ENCODE measurements at places on chromosomes 7 and 10.

DNA sequence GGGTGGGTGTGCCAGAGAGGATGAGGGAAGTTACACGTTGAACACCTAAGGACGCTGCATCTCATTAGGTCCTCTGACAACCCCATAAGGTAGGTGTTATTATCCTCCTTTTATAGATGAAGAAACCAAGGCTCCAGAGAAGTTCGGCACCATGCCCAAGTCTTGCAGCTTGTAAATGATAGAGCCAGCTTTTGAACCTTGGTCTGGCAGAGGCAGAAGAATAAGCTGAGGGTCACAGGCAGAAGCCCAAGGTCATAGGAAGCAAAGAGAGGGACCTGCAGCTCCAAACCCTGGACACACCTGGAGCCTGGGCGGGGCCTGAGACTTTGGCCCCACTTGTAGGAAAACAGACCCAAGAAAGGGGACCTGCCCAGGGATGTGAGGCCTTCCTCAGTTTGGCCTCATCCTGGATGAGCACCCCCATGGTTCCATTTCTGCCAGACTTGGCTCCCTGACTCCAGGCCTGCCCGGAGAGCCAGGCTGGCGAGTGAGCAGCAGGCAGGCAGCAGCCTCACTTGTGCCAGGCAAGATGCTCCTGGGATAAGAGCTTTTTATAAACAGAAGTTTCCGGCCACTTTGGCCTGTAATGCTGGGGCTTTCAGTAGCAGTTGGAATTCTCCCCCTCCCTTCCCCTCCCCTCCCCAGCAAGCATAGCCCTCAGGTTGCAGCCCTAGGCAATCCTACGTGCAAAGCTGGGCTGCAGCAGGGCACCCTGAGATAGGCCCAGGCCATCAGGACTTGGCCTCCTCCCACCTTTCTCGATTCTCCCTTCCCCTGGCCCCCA lies 2.4 kb downstream of the KCNH2 start:
- DNase-seq: no peak

DNA sequence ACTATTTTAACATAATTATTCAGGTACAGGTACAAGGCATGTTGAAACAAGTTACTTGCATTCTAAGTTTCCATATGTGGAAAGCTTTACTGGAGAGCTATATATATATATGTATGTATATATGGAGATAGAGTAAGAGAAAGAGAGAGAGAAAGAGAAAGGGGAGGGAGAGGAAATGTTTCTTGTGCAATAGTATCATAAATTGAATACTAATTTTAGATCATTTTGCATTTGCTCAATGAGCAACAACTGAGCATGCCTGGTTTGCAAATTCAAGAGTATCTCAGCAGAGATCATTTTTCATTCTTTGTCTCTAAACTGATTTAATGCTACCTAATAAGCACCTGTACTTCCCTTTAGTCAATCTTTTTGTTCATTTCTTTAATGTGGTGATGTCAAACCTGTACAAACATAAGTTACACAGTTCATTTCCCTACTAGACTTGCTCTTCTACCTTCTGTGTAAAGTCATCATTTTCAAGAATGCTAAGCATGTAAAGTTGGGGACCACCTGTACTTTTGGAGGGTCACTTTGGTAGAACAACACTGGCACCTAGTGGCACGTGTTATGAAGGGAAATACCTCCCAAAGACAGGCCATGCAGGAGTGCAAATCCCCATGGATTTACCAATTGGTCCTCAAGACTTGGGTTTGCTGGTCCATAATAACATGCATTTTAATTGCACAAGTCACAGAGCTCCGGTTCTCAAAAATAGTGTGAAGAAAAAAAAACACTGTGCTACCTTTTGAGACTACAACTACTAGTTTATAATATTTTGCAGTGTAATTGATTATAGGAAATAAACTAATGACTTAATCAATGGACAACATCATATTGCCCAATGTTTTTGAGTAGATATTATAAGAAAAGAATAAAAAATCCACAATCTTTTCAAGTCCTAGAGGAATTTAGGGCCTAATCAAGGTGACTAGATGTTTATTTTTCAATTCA lies 431.2 kb upstream of the IGFBP3 start:
- DNase-seq: no peak

DNA sequence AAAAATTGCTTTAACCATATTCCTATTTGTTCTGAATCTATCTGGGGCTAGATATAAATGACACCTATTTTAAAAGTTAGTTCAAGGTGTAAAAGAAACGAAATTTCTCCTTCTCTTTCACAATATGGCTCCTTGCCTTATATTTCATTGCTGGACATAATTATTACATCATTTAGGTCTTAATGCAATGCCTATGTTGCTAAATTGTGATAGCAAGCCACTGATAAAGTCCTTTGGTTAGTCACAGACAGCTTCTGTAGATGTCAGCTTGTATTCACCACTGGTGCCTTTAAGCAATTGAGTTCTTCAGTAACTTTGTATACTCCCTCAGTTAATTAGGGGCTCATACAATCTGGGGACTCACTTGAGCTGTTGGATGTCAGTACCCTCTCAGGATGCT lies 1236.6 kb downstream of the GATA3 start:
- no peak for DNase-seq

DNA sequence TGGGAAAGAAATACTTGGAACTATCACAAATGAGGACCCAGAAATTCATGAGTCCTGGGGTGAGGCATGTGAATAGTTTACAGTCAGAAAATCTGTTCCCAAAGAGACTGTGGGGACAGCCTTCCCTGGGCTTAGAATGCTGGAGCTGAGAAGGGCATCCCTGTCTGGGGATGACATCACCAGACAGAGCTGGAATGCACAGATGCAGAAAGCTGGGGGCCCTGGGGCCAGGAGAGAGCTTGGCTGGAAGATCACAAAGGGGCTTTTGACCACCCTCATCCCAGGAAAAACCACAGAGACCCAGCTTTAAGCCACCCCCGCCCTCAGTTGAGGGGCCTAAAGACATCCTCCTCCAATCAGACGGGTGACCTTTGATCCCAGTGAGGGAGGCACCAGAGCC lies 264.5 kb downstream of the PLXNA4 start:
- DNase-seq: no peak

GRCh38 chr10:77004917-77005564 lies 632.6 kb downstream of the KCNMA1 start:
- no peak for DNase-seq

DNA sequence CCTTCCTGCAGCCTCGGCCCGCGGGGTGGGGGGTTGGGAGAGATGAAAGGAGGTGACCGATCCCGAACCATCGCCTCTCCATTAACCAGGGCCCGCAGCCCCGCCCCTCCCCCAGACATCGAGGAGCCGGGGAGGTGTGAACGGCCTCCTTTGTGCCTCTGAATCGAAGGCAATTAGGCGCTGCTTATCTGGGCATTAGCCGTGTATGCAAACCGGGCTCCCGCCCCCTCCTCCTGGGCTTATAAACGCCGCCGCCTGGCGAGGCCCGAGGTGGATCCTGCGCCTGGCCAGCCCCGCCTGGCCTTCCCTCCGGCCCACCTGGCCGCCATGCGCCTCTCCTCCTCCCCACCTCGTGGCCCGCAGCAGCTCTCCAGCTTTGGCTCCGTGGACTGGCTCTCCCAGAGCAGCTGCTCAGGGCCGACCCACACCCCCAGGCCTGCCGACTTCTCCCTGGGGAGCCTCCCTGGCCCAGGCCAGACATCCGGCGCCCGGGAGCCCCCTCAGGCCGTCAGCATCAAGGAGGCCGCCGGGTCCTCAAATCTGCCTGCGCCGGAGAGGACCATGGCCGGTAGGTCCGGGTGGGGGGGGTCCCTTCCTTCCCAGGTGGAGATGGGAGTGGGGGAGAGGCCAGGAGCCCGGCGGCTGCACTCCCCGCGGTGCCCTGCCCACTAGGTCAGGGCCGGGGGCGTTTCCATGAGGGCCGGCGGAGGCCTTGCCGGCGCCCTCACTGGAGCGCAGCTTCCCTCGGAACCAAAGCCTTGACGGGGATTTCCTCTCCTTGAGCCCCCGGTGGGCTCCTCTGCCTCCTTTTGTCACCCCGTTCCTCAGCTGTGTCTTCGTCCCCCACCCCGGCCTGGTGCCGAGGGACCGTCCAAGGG lies at the start of gene VENTX:
VENTX (plus strand) TSS at position 268 of the 878 bp plus-strand sequence; CDS start at position 328, 60 bp downstream.
- no peak for DNase-seq

GRCh38 chr7:42956062-42956461 lies 23.9 kb downstream of the MRPL32 start:
- no peak for DNase-seq

DNA sequence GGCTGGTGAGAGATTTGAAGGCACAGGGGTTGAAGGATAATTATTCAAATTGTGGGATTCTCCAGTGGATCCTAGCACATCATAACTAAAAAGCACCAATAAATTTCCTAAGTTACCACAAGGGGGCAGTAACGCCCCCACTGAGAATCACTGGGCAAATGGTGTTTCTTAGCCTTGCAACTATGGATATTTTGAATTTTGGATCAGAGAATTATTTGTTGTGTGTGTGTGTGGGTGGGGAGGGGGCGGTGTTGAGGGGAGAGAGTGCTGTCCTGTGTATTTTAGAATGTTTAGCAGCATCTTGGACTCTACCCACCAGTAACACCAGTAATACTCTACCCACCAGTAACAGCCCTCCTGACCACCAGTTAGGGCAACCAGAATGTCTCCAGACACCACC lies 63.3 kb upstream of the PRKG1 start:
- no peak for DNase-seq

- no peak for DNase-seq
These were observed 5.7 kb upstream of the HOXA13 start for GRCh38 chr7:27205325-27206280.

DNA sequence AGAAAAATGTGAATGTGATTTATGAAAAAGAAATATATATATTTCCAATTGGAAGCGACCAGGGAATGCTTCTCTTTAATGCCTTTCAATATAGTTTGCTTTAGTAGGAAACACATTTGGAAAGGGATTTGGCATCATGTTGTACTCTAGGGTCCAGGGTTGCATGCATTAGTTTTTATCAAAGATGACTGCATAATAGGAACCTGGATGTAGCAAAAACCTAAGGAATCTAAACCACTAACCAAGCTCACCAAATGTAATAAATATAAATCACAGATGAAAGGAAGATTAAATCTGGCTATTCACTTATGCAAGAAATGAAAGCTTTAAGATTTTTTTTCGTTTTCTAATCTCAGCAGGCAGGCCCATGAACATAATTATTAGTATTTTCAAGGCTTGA lies 120.0 kb downstream of the ATXN7L1 start:
- DNase-seq: no peak

DNA sequence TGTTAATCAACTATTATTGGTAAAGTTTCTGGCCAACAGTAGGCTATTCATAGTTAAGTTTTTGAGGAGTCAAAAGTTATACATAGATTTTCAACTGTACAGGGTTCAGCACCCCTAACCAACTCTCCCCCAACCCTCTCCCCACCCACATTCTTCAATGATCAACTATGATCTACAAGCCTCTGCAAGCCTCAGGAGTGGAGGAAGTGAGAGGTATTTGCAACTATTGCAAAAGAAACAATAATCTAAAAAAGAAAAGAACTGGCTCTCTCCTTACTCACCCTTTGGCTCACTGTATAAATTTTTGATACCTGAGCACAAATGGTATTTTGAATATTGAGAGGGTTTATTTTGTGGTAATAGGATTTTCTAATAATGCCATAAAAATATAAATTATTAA lies 179.8 kb downstream of the IPMK start:
- DNase-seq: no peak

GRCh38 chr10:36057180-36057579 lies 415.1 kb upstream of the FZD8 start:
- DNase-seq: no peak

GRCh38 chr7:45074528-45075354 lies 14.0 kb downstream of the NACAD start:
- no peak for DNase-seq

GRCh38 chr10:29246449-29246848 lies 42.4 kb upstream of the LYZL1 start:
- no peak for DNase-seq

GRCh38 chr10:120508966-120509365 lies 51.9 kb downstream of the PLPP4 start:
- no peak for DNase-seq

DNA sequence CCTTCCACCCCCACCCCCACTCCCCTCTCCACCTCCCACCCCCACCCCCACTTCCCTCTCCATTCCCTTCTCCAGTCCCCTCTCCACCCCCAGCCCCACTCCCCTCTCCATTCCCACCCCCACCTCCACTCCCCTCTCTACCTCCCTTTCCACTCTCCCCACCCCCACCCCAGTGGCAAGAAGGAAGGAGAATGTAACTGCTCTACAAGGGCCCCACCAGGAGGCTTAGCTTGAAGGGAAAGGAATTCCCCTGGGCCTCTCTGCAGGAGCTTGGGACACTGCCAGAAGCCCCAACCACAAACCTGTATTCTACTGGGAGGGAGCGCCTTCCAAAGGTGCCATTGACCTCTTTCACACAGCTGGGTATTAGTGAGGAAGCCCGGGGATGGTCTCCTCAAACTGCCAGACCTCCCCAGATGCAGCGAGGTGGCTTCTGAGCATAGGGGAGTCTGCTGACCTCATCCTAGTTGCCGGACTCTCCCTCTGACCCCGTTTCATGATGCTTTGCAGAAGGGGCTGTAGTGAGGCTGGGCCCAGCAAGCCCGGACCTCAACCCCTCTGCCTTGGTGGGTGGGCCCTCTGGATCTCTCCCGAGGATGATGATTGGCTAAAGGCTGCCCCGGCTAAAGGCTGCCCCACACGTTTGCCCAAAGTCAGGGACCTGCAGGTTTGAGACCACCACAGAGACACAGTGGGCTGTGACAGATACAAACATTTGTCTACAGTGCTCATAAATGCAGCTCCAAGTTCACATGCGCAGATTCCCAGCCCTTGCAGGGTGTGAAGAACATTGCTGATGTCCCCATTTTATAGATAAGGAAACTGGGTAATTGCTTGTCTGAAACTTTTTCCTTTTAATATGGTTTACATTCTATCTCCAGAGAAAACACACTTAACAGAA lies 2.9 kb downstream of the DEPP1 start:
- DNase-seq: no peak

- no peak for DNase-seq
These were observed 58.2 kb downstream of the TMEM106B start for GRCh38 chr7:12269100-12269895.

GRCh38 chr10:93175490-93175889 lies 101.8 kb downstream of the CYP26A1 start:
- DNase-seq: no peak

GRCh38 chr7:113891828-113892227 lies 27.0 kb downstream of the PPP1R3A start:
- DNase-seq: no peak

DNA sequence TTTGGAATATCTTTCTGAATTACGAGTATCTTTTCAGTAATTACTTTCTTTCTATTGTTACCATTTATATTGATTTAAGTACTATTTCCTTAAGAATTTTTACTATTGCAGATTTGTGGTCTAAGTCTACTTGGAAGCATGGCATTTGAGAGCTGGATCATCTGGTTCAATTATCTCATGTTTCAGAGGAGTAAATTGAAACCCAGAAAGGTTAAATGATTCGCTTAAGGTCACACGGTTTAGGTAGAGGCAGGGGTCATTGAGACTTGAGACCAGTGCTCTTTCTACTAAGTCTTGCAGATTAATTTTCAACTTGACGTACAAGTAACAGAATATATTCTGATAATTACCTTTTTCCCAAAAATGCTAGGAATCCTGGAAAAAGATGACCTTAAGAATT lies 109.2 kb upstream of the GLCCI1 start:
- no peak for DNase-seq

All from stimulated activated CD4-positive, alpha-beta T cell treated with anti-CD3 and anti-CD28 coated beads, Interleukin-4, amount 100 ng/mL, for 1 hour (primary cell).